ENCODE measurements at places on chromosomes 12 and 14.

- H3K27me3 ChIP-seq, result no peaks in the 10 kb centered on the region
- no peak overlapping the region for H3K4me3 ChIP-seq
- peak overlapping the region; percentile 47 for H3K27ac ChIP-seq
- DNase-seq, result peak; percentile 21
These were observed 2.9 kb downstream of the NEK9 start for GRCh38 chr14:75123991-75124390.

DNA sequence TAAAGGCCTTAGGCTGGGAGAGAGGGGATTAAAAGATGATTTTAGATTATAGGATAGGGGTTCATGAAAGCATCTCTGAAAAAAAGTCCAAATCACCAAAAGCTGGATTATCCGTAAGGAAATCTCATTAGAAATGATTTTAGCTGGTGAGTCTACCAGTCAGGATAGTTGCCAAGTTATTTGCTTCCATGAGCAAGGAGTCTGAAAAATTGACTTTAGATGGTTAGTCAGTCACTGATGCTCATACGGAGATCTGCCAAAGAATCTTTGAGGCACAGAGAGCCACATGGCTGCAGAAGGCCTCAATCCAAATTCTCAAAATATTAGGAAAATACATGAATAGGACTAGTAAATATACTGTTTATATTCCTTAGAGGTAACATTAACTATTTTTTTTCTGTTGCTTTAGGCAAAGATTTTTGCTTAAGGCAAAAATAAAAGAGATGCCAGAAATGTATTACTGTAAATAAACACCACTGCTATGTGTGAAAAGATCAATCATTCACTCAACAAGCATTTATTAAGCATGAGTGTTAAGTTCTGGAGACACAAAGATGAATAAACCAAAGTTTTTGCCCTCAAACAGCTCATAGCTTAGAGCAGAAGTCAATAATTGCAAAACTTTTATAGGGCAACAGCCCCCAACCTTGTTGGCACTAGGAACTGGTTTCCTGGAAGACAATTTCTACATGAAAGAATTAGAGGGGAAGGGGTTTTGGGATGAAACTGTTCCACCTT, 105.2 kb downstream of the BBS10 start:
- no peaks in the 10 kb centered on the region for H3K4me1 ChIP-seq
- DNase-seq, result no peak
- H3K27ac ChIP-seq, result no peak overlapping the region
- no peak overlapping the region for H3K4me3 ChIP-seq
- no peaks in the 10 kb centered on the region for H3K27me3 ChIP-seq
- no peaks in the 10 kb centered on the region for H3K36me3 ChIP-seq

GRCh38 chr12:21276826-21277225, 57.9 kb downstream of the SLCO1A2 start:
- H3K36me3 ChIP-seq, result no peaks in the 10 kb centered on the region
- no peaks in the 10 kb centered on the region for H3K27me3 ChIP-seq
- H3K27ac ChIP-seq, result no peak overlapping the region
- H3K4me3 ChIP-seq, result no peak overlapping the region
- H3K4me1 ChIP-seq, result no peaks in the 10 kb centered on the region
- no peak for DNase-seq

DNA sequence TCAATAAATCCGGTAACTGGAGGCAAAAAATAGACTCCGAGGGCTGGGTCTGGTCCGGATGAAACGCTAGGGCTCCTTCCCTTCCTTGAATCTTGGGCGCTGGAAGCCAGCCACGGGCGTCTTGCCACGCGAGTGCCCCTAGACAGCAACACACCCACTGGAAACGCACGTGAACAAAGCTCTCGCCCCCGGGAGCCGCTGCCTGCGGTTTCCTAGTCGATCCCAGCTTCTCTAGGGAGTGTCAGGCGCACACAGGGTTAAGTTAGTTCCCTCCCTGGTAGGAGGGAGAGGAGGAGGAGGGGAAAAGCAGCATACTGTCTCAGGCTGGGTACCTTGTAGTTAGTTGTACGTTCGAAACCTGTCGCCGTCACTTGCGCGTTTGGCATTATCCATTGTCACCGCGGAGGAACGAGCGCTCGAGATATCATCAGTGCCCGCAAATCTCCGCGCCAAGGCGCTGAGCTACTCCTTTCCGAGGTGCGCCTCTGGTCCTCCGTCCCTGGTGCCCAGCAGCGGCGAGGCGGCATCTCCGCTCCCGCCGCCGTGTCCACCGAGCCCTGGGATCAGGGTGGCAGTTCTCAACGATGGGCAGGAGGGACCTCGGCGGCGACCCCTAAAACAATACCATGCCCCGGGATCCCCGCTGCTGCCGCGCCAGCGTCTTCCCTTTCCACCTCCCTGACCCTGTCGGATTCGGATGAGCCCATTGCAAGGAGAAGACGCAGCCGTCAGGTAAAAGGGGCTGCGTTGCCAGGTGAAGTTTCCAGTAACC, at the start of gene FLRT2:
Gene FLRT2, plus strand, starts transcription at position 342 of the 772 bp plus-strand sequence. CDS start 91,371 bp downstream, outside the sequence.
- H3K4me1 ChIP-seq, result peaks cover 4% of the 10 kb centered on the region
- no peaks in the 10 kb centered on the region for H3K27me3 ChIP-seq
- H3K27ac ChIP-seq, result peak within 1 kb of the TSS; percentile 60
- peak within 1 kb of the TSS; percentile 65 for H3K4me3 ChIP-seq
- no peak for DNase-seq

DNA sequence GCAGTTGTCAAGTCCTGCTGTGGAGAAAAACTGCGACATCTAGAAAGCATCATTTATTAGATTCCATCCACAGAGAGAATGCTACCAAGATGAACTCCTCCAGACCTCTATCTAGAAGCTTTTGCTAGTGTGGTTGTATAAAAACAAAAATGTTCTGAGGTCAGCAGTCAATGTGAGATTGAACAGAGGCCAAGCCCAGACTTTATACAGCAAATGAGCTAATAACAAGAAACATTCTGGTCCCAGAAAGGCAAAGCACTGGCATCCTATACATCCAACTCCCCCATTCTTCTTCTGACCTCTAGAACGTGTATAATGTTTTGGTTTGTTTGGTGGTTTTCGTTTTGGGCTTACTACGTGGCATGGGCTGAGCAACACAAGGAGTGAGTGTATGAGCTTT, 26.7 kb upstream of the RIN3 start:
- H3K4me1 ChIP-seq, result no peaks in the 10 kb centered on the region
- no peaks in the 10 kb centered on the region for H3K27me3 ChIP-seq
- H3K27ac ChIP-seq, result no peak overlapping the region
- H3K4me3 ChIP-seq, result no peak overlapping the region
- DNase-seq, result no peak

GRCh38 chr14:81157431-81157830, 63.3 kb downstream of the GTF2A1 start:
- no peaks in the 10 kb centered on the region for H3K27me3 ChIP-seq
- H3K36me3 ChIP-seq, result no peaks in the 10 kb centered on the region
- H3K4me1 ChIP-seq, result no peaks in the 10 kb centered on the region
- no peak overlapping the region for H3K27ac ChIP-seq

- H3K27me3 ChIP-seq, result no peaks in the 10 kb centered on the region
- H3K27ac ChIP-seq, result no peak overlapping the region
- no peaks in the 10 kb centered on the region for H3K4me1 ChIP-seq
- no peak overlapping the region for H3K4me3 ChIP-seq
- DNase-seq, result no peak
These were observed 114.4 kb downstream of the LMNTD1 start for GRCh38 chr12:25438638-25439037.

GRCh38 chr14:34330846-34331245, 131.2 kb downstream of the SPTSSA start:
- H3K4me1 ChIP-seq, result no peaks in the 10 kb centered on the region
- H3K27ac ChIP-seq, result no peak overlapping the region
- DNase-seq, result no peak
- no peak overlapping the region for H3K4me3 ChIP-seq
- no peaks in the 10 kb centered on the region for H3K27me3 ChIP-seq

Measured in ascending aorta (tissue), 2 donors.